ENCODE measurements at places on chromosomes 3 and 15. TPM values are rescaled to one million over a fixed set of nuclear protein-coding genes. Genes with fewer than 3 reads are reported as not detected.

Gene HRG
- not detected for total RNA-seq

Gene CIDEC
- 2.9 TPM for total RNA-seq

Gene SLC22A14
- not detected for total RNA-seq

Gene ANKUB1
- not detected for total RNA-seq

Gene ATP1B3
- total RNA-seq = 119 TPM

Gene TM4SF4
- total RNA-seq = 0.57 TPM

Gene GANC
- total RNA-seq = 34.8 TPM

Gene OSBPL10
- total RNA-seq = 28.1 TPM

Gene GCNT3
- not detected for total RNA-seq

Gene AP3B2
- 1.4 TPM for total RNA-seq

Measured in posterior vena cava (tissue), 2 donors.